Stimulated activated CD8-positive, alpha-beta memory T cell treated with anti-CD3 and anti-CD28 coated beads, Interleukin-15, amount 100 ng/mL, for 48 hours (primary cell): ENCODE measurements at places on chromosomes 1 and 21.

GRCh38 chr21:42465008-42465802 lies 30.8 kb downstream of the RSPH1 start:
- no peak for DNase-seq

DNA sequence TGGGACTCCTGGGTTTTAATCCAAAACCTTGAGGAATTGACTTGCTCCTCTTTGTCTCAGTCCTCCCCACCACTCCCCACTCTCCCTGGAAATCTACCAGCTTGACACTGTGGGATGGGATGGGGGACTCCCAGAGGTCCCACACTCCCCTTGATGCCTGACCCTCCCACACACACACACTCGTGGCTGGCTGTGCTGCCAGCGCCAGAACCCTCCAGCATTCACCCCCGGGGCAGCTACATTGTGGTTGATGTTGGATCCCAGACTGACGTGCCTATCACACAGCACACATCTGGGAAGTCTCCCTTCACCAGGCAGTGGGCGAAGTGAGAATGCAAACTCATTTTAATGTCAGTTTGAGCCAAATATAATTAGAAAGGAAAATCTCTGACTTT lies 10.0 kb downstream of the KIRREL1 start:
- no peak for DNase-seq

- DNase-seq: no peak
Measured at GRCh38 chr1:33696311-33696710, 167.6 kb upstream of the HMGB4 start.

DNA sequence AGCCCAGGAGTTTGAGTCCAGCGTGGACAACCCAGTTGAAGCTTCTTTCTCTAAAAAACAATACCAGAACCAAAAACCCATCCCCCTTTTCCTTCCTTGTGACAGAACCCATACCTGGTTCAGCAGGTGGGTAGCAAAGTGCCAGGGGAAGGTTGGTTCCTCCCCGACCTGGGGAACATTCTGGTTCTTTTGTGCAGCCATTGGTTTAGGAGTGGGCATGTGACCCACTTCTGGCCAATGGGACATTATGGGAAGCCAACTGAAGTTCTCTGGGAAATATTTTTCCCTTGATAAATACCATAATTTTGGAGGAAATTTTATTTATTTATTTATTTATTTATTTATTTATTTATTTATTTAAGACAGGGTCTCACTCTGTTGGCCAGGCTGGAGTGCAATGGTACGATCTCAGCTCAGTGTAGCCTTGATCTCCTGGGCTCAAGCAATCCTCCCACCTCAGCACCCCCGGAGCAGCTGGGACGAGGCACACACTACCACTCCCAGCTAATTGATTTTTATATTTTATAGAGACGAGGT lies 15.8 kb upstream of the MAPKAPK2 start:
- no peak for DNase-seq

GRCh38 chr1:26469558-26469957 lies 2.7 kb upstream of the HMGN2 start:
- no peak for DNase-seq

DNA sequence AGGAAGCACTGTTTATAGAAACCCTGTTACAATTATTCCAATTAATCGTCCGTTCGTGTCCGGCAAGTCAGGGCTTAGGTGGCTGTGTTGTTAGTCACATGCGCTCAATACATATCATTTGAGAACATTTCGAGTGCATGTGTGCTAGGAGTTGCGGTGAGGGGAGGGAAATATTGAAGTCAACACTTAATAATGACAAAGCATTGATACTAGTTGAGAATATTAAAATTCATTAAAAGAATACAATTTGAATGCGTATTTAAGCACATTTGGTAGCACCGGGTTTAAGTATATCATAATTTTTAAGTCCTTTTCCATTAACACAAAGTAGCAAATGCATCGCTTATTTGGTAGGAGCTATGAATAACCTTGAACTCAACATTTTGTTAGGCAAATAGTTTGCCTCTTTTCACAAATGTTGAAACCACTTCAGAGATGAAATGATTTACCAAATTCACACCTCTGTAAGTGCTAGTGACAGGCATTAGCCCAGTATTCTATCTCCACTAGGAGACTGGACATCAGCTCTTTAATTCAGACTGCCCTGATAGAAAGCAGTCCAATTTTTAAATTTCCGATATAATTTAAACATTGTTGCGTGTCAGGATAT lies 1.1 kb upstream of the SERBP1 start:
- DNase-seq: no peak

- no peak for DNase-seq
Measured at GRCh38 chr1:152506899-152507498, 3.6 kb upstream of the LCE5A start.

DNA sequence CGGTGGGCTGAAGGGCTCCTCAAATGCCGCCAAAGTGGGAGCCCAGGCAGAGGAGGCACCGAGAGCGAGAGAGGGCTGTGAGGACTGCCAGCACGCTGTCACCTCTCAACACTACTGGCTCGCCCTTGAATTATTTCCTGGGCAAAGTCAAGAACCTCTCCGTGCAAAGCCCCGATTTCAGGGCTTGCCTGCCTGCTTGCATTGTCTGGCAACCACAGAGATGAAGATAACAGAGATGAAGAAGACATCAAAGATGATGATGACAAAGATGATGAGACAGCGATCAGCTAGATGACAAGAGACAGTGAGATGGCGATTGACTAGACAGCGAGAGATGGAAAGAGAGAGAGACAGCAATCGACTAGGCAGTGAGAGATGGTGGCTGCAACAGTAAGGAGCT lies 976.5 kb downstream of the ADGRL2 start:
- no peak for DNase-seq

- no peak for DNase-seq
Measured at GRCh38 chr1:26057189-26057588, 10.2 kb downstream of the TRIM63 start.

- DNase-seq: no peak
Measured at GRCh38 chr1:169601096-169601881, 15.0 kb upstream of the F5 start.

DNA sequence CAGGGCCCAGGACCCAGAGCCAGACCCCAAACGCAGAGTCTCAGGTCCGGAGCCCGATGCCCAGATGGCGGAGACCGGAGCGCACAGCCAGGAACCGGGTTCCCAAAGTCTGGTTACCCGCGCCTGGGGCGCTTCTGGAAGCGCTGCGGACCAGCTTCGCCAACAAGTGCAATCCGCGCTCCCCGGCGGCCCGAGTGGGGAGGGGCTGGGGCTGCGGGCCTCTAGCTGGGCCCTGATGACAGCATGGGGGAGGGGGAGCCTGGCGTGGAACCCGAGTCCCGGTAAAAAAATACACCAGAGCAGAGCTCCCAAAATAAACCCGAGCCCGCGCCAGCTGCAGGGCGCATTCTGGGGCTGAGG lies 494 bp downstream of the NT5C1A start:
- no peak for DNase-seq

DNA sequence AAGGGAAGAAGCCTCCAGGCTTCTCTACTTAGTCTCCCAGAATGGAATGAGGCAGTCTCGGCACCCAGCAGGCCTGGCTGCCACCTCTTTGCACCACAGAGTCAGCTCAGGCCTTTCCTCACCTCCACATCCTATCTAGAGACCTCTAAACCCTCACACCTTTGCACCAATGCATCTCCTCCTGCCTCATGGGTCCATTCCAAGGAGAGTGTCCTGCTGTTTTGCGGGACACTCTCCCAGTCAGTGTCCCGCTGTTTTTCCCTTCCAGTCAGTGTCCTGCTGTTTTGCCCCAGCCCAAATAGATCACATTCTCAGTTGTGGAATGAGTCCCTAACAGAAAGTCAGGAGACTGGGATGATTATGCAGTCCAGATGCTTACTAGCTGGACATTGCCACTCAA lies 185.6 kb upstream of the CAMK1G start:
- no peak for DNase-seq

GRCh38 chr1:42949312-42950115 lies 9.2 kb downstream of the SLC2A1 start:
- no peak for DNase-seq

DNA sequence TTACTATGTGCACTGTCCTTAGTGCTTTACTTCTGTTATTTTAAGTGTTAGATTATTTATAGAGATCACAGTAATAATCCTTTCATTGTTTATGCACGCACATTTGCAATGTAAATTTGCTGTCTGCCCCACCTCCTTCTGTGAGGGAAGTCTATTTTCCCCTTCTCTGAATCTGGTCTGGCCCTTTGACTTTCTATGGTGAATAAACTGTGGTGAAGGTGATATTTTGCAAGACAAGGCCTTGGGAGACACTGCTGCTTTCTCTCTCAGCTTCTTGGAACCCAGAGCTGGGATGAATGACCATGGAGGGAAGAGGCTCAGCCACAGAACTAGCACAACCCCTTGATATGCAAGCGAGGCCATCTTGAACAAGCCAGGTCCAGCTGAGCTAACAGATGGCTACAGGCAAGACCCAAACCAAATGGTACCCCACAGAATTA lies 156.3 kb downstream of the ST6GALNAC3 start:
- no peak for DNase-seq

- DNase-seq: no peak
Measured at GRCh38 chr1:3312310-3312897, 142.1 kb upstream of the ARHGEF16 start.

DNA sequence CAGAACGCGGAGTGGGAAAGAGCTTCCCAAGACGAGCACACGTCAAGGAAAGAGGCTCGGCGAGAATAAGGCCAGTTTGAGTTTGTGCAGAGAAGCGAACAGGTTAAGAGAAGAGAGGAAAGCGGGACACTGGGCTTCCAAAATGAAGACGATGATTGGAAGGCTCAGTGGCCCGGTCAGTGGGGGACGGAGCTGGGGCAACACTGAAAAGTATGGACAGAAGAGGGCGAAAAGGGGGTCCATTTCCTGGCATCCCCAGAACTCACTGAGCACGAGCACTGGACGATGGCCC lies 258 bp downstream of the CCT3 start:
- DNase-seq: no peak

DNA sequence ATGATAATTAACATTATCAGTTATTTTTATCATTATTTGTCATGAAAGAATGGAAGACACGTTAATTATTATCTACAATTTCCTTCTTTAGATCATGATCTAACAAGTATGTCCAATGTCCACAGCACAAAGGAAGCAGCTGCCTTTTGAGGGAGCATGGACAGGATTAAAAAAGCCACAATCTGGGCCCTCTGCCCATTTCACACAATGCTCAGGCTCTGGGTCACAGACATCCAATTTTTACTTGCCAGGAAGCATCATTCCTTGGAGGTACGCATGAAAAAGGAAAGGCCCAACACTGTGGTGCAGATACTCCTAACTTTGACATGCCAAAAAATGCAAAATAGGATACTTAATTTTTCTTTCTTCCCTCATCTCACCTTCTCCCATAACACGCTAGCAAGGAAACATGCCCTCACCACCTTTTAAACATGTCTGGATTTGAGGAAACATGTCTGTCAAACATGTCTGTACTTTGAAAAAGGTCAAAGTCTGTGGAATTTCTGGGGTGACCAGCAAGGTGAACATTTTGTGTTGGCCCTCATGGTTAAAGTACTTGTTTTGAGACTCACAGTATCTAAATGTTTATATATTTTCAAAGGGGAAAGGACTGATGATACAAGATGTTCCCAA lies 40.0 kb downstream of the GADD45A start:
- no peak for DNase-seq

DNA sequence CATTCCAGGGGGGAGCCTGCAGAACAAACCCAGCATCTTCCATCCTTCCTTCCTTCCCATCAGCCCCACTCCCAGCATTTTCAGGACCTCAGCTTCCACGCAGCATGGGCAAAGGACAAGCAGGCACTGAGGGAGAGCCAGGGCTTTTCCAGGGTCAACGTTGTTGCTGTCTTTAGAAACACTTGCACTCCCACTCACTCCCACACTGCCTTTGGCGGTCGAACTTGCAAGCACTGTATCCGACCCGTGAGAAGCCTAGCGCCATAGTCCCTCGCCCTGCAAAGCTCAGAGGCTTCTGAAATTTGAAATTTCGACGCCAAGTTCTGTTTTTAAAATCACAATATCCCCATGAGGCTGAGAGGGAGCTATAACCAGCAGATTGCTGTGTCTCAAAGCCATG lies 47.4 kb downstream of the KCNAB2 start:
- DNase-seq: no peak

GRCh38 chr1:25821630-25822091 lies 1.9 kb downstream of the MTFR1L start:
- DNase-seq: no peak

DNA sequence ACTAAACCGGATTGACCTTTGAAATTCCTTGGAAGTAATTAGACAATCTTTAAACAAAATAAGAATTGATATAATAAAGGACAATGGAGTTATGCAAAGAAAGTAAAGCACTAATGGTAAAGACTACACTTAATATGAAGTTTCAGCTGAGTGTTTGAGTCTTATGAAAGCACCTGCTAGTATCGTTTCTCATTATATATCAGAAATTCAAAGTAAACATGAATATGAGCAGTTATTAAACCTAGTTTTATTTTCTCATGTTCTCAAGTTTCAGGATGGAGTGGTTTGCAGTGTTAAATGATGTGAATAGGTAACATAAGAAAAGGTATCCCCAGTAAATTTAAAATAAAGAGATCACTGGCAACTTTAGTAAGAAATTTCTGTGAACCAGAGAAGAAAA lies 188.6 kb downstream of the ZP4 start:
- DNase-seq: no peak

- DNase-seq: no peak
Measured at GRCh38 chr1:167770127-167770526, 48.3 kb downstream of the MPZL1 start.

DNA sequence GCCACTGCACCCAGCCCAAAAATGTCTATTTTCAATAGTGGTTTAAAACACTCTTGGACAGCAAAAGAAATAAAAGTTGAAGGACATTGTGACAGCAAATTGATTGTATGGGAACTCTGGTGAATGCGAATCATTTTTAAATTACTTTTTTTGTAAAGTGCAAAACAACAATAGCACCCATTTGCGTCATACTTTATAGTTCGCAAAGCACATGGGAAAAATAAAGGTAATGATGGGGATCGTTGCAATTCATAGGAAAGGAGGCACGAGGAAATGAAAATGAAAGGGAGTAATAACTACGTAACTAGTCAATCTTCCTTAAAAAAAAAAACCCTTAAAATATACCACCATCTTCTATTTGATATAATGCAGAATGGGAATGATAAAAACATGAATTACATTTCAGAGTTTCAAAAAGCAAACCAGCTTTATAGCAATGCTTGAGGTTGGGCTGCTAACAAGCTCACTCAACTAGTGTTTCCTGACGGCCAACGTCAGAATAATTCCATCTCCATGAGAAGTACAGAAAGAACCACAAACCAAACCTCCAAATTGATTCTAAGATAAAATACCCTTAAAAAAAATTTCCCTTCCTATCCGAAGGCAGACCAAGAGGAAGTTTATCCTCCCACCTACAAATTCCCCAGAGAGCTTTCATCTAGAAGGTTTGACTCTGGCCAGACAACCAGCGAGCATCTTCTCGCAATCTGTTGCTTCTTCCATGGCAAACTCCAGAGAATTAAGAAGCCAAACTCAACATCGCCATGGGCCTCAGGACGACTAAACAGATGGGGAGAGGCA lies at the start of gene EDARADD:
EDARADD (plus strand) TSS at position 606 of the 801 bp plus-strand sequence; CDS start at position 765, 159 bp downstream.
- no peak for DNase-seq
